ENCODE measurements at places on chromosomes 7 and 10. TPM values are rescaled to one million over a fixed set of nuclear protein-coding genes. Genes with fewer than 3 reads are reported as not detected.

PYROXD2 gene
- total RNA-seq: 15.8 TPM

OR2A1 gene
- total RNA-seq: 0.12 TPM

CPED1 gene
- total RNA-seq: 1.1 TPM

ENTPD7 gene
- 31.2 TPM for total RNA-seq

MUC12 gene
- 0.31 TPM for total RNA-seq

SLC16A9 gene
- 13.7 TPM for total RNA-seq

PLEKHS1 gene
- total RNA-seq: not detected

C7orf57 gene
- total RNA-seq: not detected

RADIL gene
- total RNA-seq: 2.0 TPM

TDRD1 gene
- not detected for total RNA-seq

NME8 gene
- total RNA-seq: 0.67 TPM

CALHM3 gene
- total RNA-seq: 1.3 TPM

CCL24 gene
- not detected for total RNA-seq

AP5Z1 gene
- 42.8 TPM for total RNA-seq

CALY gene
- 2.5 TPM for total RNA-seq

DDX56 gene
- total RNA-seq: 111 TPM

OGDHL gene
- 11.7 TPM for total RNA-seq

GFRA1 gene
- total RNA-seq: 8.7 TPM

VENTX gene
- total RNA-seq: 1.2 TPM

TAS2R40 gene
- total RNA-seq: not detected

MACROH2A2 gene
- 143 TPM for total RNA-seq

WDR86 gene
- 80.6 TPM for total RNA-seq

LEP gene
- total RNA-seq: not detected

SRRM3 gene
- total RNA-seq: 2.5 TPM

PDLIM1 gene
- 118 TPM for total RNA-seq

CTAGE6 gene
- total RNA-seq: not detected

GDF10 gene
- total RNA-seq: not detected

CISD1 gene
- 31.7 TPM for total RNA-seq

RPEL1 gene
- not detected for total RNA-seq

ERVW-1 gene
- not detected for total RNA-seq

FGF8 gene
- total RNA-seq: 2.4 TPM

TAS2R4 gene
- total RNA-seq: 2.4 TPM

All from progenitor cell of endocrine pancreas (in vitro differentiated cells).